Progenitor cell of endocrine pancreas (in vitro differentiated cells): ENCODE measurements at places on chromosomes 16 and 17. TPM values are rescaled to one million over a fixed set of nuclear protein-coding genes. Genes with fewer than 3 reads are reported as not detected.

GRCh38 chr17:21066394-21066793 lies 23.6 kb upstream of the USP22 start:
- DNase-seq: no peak

GRCh38 chr17:79150799-79151198 lies 76.2 kb downstream of the ENGASE start:
- DNase-seq: no peak

- no peak for DNase-seq
Measured at GRCh38 chr16:13338044-13338443, 436.6 kb downstream of the SHISA9 start.

DNA sequence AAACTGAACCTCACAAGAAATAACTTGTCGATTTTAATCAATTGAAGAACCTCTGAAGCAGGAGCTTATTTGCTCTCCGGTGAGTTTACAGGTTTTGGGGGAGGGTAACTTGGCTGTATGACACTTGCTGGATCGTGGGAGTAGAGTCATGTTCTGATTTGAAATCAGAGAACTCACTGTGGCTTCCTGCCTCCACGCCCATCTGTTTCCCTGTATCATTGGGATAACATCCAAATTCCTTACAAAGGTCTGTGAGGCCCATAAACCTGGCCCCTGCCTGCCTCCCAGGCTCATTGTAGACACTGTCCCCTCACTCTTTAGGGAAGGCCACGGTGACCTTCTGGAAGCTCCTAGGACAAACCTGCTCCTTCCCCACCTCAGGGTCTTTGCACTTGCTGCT lies 48.3 kb downstream of the C17orf67 start:
- DNase-seq: no peak

DNA sequence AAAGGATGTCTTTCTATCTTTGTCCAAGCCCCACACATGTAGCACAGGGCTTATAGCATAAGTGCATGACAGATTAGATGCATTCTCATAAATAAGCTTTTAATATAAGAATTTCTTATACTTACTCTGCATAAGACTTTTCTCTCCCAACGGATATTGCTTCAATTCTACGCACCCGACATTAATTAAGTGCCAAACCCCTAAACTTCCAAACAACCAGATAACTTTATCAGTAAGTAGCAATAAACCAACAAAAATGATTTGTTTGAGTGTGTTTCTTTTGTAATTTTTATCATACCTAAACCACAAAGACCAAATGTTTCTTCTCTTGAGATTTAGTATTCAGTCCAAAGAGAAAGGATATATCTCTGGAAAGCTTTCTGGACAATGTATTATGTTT lies 391.5 kb downstream of the CDH8 start:
- no peak for DNase-seq

DNA sequence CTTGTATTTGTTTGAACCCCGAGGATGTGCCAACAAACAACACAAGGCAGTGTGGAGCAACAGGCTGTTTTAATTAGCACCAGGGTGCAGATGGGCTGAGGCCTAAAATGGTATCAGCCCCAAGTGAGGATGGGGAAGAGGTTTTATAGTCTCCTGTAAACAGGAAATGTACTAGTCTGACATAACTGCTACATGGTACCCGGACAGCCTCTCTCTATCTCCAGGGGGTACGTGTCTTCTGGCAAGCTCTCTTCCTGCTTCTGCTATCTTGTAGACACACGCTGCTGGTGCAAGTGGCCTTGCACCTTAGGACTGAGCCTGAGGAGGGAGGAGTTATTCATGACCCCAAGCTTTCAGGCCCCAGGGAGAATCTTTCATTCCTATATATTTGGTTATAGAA lies 2451.0 kb downstream of the TP53TG3F start:
- DNase-seq: no peak

DNA sequence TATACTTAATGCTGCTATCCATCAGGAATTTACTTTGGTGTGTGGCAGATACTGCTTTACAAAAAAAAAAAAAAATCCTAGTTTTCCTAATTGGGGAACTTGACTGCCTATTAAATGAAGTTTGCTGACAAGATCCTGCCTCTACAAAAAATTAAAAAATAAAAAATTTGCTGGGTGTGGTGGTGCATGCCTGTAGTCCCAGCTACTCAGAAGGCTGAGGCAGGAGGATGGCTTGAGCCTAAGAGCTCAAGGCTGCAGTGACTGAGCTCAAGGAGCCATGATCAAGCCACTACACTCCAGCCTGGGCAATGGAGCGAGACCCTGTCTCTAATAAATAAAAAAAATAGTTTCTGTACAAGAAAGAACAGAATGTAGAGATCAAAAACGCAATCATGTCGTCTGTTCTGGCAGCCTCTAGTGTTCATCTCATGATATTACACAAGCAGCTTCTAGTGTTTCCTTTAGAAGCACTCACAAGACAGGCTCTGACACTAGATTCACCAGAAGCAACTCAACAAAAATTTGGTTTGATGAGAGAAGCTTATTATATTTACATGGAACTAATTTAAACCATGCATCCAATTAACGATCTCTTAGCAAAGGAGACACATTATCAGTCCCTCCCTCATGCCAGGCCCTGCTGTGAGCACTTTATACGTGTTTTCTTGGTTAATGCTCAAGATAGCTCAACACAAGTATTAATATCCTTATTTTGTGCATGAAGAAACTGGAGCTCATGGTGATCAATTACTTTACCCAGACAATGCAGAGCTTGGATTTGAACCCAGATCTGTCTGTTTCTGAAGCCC lies 6.8 kb upstream of the KRTAP17-1 start:
- no peak for DNase-seq

DNA sequence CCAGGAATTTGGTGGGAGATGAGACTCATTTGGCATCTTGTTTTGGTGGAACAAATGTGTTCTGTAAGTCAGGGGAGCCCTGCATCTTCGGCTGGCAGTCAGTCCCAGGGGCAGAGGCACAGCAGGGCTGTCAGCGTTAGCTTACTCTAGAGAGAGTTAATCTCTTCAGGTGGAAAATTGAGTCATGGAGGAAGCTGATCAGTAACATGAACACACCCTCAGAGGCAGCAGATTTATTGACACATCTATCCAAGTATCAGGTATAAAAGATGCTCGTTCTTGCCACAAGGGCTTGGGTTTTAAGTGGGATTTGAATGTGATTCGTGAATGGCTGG lies 55.2 kb downstream of the EPN2 start:
- no peak for DNase-seq

DNA sequence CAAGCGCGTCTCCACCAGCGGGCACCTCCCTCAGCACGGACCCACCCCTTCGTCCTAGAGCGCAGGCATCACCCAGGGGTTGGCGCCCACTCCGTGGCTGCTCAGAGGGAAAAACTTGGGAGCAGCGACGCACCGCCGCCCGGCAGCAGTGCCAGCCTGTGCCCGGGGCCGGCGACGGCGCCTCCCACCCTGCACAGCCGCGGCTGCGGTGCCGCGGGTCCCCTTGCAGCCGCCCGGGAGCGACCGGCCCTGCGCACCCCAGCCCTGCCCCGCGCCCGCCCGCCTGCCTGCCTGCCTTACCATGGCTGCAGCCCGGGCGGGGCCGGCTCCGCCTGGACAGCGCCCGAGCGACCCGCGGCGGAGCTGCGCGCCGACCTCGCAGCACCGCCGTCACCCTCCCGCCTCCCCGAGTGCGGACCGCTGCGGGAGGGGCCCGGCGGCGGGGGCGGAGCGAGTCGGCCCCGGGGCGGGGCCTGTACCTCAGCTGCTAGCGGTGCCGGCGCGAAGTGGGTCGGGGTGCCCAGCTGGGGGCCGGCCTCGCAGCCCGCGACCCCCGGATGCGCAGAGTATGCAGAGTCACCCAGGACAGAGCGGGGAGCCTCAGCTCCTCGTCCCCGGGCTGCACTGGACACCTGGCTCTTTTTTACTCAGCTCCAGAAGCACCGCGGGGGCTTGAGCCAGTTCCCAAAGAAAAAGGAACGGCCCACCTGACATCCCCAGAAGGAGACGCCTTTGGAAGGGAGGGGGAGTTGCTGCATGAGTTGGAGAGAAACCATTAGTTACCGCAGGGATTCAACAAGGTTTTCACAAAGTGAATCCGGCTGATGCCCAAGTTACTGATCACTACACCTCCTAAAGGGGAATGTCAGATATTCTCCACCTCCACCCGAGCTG lies 17.5 kb upstream of the MTMR4 start:
- peak; percentile 42 for DNase-seq

DNA sequence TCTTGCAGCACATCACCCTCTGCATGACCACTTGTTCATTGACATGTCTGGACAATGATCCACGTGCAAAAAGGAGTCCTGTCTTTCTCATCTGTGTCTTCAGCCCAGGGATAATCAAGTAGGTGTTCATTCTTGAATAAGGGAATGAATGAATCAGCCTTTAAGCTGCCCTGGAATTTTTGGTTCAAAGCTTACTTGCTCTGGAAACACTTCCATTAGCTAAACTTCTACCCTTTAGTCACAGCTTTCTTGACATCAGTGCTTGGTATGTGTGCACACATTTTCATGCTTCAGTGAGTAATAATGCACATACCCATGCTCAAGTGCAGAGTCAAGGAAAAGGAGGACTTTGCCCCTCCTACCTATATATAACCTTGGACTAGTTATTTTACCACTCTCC lies 103.0 kb upstream of the CDH13 start:
- DNase-seq: no peak

- peak; percentile 55 for DNase-seq
Measured at GRCh38 chr16:29807426-29808218, 1.3 kb downstream of the MAZ start.

GRCh38 chr16:80931801-80932707 lies 74.6 kb downstream of the CMC2 start:
- peak; percentile 36 for DNase-seq

- DNase-seq: no peak
Measured at GRCh38 chr17:64042700-64043485, 22.5 kb upstream of the ICAM2 start.

DNA sequence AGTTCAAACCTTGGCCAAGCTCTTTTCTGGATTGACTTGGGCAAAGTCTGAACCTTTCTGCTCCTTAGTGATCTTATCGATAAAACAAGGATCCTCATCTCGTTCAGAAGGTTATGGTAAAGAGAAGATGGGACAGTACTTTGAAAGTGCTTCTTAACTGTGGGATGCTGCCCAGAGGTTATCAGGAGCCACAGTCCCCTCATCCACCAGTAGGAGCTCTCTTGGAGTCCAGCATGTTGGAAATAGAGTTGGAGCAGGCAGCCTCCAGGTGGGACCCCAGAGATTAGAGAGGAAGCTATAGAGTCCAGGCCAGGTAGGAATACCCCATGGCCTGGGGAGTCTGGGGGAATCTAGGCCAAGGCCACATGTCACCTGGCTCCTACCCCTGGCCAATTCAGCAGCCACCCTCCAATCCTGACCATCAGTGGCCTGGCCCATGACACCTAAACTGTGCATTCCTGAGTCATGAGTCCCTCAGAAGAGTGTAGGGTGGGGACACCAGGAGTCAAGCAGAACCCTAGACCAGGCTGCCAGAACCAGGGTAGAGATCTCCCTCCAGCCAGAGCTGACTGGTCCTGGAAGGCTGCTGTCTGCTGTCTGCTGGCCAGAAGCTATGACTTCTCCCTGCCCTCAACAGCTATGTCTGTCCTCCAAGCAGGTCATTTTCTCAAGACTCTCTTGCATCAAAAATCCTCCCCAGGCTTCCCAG lies 144.3 kb downstream of the AIPL1 start:
- DNase-seq: no peak

DNA sequence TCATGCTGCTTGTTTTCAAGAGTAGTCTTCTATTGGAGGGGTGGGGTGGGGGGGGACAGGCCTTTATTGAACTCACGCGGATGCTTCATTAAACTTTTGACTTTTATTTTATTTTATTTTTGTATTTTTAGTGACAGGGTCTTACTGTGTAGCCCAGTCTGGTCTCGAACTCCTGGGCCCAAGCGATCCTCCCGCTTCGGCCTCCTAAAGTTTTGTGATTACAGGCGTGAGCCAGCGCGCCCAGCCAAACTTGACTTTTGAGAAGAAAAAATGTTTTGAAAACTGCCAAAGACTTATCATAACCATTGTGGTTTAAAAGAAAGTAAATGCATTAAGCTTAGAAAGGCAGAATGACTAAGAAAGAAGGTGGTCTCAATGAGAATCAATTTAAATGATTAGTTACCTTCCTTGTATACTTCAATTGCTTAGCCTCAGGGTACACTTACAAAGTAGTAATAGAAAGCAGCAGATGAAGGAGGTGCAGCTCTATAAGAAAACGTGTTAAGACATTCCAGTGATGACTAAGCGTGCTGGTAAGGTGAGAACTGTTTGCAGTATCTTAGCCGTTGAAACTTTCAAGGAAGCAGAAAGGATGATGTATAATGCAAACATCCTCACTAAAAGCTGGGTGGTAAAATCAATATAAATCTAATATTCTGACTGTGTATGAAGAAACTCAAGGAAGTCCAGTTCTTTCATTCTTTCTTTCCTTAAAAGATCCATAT lies 1.2 kb downstream of the AP2B1 start:
- no peak for DNase-seq

DNA sequence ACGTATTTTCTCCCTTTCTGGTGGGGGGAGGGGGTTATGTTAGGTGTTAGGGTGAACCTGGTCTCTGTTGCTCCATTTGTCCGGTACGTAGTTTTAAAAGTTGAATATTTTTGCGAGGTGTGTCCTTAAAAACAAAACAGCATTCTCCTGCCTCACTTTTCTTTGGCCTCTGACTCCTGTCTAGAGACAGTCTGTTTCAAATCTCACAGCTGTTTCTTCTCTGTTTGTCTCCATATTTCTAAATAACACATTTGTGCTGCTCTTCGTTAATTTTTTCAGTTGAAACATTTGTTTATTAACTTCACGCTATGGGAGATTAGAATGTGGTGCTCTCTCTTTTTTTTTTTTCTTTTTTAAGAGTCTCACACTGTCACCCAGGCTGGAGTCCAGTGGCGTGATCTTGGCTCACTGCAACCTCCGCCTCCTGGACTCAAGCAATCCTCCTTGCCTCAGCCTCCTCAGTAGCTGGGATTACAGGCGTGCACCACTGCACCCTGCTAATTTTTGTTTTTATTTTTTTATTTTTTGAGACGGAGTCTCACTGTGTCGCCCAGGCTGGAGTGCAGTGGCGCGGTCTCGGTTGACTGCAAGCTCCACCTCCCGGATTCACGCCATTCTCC lies 31.7 kb downstream of the RPA1 start:
- no peak for DNase-seq

DNA sequence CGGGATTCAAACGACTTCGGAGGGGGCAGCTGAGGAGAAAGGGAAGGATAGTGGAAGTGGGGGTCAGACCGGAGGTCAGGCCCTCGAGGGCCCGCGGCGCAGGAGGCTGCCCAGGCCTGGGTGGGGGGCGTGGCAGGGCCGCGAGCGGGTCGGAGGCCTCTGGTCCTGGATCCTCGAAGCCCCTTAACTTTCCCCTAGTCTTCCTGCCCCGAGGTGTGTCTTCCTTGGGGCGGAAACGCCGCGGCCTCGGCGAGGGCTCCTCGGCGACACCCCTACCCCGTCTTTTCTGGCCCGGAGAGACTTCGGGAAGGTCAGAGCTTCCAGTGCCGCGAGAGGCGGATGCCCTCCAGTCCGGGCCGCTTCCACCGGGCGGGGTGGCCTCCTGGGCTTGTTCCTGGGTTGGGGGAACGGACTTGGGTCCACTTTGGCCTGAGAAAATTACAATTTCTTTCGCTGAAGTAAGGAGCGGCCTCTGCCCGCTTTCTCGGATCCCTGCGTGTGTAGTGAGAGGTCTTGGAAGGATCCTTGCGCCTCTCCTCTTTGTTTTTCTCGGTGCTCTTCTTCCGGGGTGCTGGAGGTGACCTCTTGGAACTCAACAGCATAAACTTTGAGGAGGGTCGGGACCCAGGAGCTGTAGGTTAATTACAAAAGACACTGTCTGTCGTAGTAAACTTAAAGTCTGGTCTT lies 491 bp downstream of the IST1 start:
- peak; percentile 27 for DNase-seq

The GFAP gene
- not detected in 2 replicates for total RNA-seq

The WWOX gene
- total RNA-seq: 43.2 and 48.7 TPM in 2 replicates

The CMTM3 gene
- total RNA-seq: 48.2 and 51.5 TPM in 2 replicates

The GALK1 gene
- 11.2 and 12.7 TPM in 2 replicates for total RNA-seq

The DDX28 gene
- 9.5 and 10.4 TPM in 2 replicates for total RNA-seq

The PHKG2 gene
- total RNA-seq: 53.5 and 61.8 TPM in 2 replicates

The HSD11B2 gene
- 38.7 and 44.5 TPM in 2 replicates for total RNA-seq

The CPNE7 gene
- total RNA-seq: 0.41 and 0.84 TPM in 2 replicates
